ENCODE measurements at places on chromosomes 12 and 14.

- no peak for DNase-seq
Measured at GRCh38 chr14:103008768-103009357, 48.5 kb downstream of the CDC42BPB start.

DNA sequence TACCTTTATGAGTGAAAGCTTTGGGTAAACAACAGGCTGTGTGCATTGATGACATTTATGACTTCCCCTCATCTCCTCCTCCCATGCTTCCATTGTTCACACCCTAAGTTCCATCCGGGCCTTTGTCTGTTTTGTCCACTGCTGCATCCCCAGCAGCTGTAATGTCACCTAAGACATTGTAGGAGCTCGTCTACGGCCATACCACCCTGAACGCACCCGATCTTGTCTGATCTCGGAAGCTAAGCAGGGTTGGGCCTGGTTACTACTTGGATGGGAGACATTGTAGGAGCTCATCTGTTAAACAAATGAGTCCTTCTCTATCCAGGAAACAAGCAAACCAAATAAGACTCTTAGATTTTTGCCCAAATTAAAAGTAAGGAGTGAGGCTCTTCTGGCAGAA is 40.4 kb upstream of the SYCP3 start:
- no peak for DNase-seq

GRCh38 chr12:116184763-116185162 is 92.7 kb downstream of the MED13L start:
- no peak for DNase-seq

DNA sequence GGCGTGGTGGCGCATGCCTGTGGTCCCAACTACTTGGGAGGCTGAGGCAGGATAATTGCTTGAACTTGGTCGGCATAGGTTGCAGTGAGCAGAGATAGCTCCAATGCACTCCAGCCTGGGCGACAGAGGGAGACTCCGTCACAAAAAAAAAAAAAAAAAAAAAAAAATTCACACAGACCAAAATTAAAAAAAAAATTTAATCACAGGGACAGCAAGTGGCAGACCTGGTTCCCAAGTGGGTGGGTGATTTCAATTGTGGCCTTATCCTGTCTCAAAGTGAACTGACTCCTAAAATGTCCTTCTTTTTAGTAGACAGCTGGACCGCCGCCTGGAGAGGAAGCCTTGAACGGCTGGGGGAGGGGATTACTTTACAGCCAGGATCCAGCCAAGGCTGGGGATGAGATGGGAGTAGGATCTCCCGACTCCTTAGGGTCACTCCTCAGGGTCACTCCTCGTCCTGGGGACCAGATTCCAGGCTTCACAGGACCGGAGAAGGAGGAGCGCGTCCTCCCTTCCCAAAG is 1.5 kb upstream of the KCNH3 start:
- DNase-seq: no peak

DNA sequence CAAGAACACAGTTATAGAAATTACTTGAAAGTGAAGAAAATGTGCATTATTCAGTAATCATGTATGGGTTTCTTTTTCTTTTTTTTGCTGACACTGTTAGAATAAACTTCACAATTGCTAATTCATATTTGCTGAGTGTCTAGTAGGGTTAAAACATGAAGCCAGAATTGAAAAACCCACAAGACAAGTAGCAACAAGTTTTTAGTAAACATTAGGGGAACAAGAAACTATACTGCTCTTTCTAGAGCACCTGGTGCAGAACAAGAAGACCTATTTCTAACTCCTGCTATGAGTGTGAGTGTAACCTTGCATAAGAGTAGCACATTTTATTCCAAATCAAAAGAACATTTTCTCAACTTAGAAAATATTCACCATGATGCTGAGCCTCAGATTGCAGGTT is 83.2 kb downstream of the ITPR2 start:
- no peak for DNase-seq

GRCh38 chr12:128155571-128155970 is 111.4 kb upstream of the TMEM132C start:
- no peak for DNase-seq

DNA sequence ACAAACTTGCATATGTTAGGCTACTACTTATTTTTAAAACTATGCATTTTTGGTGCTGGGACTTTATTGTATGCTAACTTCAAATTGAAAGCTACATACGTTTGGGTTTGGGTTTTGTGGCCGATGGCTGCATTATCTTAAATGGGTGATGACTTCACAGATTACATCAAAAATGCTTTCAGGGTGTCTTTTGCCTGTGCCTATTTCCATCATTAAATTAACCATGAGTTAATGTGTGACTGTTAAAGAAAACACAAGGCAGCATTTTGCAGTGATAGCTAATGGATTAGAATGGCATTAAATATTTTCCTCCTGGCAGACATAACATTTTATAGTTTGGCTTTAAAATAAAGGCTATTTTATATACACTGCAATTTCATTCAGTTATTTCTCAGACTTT is 352.3 kb downstream of the EGLN3 start:
- DNase-seq: no peak

GRCh38 chr12:104605685-104606084 is 148.9 kb downstream of the CHST11 start:
- DNase-seq: no peak

DNA sequence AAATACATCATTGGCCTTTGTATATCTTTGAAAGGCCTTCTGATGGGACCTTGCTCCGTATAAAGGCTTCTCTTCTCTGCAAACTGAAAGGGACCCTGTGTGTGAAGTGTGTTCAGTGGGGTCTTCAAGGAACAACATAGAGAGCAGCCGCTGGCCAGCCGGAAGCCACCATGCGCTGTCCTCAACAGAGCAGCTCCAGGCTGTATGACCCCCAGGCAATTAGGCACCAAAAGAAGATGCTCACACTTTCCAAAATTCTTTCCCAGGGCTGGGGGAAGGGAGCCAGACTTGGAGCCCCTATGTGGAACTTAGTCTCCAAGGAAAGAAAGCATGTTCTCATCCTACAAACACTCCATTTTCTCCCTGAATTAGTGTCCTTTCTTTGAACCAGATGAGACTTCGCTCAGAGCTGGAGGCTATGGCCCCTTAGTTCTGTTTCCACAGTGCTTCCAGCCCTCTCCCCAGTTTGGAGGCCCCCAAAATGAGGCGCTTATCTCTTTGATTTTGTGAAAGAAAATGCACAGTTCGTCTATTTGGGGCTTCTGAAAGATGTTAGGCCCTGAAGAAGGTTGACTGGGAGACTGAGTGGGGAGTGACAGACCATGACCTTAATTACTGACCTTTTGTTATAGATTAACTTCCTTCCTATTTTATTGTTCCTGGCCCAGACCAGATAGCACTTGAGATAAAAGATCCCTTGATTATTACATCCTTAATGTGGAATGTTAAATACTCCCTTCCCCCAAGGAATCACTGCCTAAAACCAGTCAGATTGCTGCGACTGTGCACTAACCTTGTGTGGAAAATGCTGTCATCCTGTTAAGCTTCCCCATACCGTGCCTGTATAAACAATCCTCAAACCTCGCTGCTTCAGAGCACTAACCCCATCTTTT is 128.3 kb upstream of the FGD4 start:
- no peak for DNase-seq

DNA sequence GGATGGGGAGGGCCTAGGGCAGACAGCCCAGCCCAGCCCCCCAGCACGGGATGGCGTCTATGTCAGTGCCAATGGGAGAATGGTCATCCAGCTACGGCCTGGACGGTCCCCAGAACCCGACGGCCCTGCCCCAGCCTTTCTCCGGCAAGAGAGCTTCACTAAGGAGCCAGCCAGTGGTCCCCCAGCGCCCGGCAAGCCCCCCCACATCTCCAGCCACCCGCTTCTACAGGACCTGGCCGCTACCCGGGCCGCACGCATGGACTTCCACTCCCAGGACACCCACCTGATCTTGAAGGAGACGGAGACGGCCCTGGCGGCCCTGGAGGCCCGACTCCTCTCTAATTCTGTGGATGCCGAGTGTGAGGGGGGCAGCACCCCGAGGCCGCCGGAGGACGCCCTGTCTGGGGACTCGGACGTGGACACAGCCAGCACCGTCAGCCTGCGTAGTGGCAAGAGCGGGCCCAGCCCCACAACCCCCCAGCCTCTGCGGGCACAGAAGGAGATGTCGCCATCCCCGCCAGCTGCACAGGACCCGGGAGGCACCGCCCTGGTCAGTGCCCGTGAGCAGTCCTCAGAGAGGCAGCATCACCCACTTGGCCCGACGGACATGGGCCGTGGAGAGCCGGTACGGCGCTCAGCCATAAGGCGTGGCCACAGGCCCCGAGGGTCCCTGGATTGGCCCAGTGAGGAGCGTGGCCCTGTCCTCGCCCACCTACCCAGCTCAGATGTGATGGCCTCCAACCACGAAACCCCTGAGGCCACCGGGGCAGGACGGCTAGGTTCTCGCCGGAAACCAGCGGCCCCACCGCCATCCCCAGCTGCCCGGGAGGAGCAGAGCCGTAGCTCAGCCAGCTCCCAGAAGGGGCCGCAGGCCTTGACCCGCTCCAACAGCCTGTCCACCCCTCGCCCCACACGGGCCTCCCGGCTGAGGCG is 21.9 kb downstream of the CEP170B start:
- no peak for DNase-seq

DNA sequence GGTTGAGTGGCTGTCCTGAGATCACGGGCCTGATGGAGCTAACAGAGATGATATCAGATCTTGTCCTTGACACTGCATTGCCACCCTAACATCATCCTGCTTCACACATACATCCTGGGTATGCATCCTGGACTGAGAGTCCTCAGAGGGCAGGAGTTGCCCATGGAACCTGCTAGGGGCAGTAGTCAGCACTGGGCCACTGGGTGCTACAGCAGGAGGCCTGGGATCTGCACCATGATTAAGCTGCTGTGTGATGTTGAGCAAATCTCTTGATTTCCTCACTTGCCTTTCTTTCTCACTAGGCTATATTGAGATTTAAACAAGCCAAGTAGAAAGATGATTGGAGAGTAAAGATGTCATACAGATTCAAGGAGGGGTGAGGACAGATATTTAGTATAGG is 22.1 kb upstream of the EIF4B start:
- no peak for DNase-seq
